ENCODE measurements at places on chromosomes 5 and 9. TPM values are rescaled to one million over a fixed set of nuclear protein-coding genes. Genes with fewer than 3 reads are reported as not detected.
A peak's percentile ranks its signal among the peaks of the same experiment; 100 is the strongest.

DNA sequence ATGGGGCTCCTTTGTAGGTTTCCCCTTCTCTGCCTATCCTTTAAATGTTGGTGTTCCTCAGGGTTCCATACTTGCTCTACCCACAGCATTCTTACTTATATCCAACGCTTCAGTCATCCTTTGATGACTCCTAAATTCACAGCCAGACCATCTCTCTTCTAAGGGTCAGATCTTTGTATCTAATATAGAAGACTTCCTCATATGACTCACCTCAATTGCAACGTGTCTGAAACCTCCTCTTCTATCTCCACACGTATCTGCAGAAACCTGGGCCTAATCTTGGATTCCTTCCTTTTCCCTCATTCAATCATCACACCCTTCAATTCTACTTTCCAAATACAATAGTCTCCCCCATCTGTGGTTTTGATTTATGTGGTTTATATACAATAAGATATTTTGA lies 68.3 kb downstream of the HMGCR start:
- DNase-seq: no peak

GRCh38 chr5:123874600-123875201 lies 362.7 kb downstream of the CSNK1G3 start:
- no peak for DNase-seq

DNA sequence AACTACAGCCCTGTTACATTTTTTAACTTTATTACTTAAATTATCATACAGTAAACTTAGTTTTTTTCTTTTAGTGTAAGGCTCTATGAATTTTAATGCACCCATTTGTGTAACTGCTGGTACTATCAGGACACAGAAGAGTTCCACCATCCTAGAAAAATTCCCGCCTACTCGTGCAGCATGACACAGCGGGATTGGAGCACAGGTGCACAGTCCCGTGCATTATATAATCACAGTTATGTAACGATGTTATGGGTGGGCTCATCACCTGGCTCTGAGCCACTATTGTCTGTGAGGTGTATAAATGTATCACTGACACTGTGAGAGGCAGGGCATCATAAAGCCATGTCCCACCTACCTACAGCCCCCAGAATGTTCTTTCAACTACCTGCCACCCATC lies 80.7 kb downstream of the DRD1 start:
- DNase-seq: no peak

DNA sequence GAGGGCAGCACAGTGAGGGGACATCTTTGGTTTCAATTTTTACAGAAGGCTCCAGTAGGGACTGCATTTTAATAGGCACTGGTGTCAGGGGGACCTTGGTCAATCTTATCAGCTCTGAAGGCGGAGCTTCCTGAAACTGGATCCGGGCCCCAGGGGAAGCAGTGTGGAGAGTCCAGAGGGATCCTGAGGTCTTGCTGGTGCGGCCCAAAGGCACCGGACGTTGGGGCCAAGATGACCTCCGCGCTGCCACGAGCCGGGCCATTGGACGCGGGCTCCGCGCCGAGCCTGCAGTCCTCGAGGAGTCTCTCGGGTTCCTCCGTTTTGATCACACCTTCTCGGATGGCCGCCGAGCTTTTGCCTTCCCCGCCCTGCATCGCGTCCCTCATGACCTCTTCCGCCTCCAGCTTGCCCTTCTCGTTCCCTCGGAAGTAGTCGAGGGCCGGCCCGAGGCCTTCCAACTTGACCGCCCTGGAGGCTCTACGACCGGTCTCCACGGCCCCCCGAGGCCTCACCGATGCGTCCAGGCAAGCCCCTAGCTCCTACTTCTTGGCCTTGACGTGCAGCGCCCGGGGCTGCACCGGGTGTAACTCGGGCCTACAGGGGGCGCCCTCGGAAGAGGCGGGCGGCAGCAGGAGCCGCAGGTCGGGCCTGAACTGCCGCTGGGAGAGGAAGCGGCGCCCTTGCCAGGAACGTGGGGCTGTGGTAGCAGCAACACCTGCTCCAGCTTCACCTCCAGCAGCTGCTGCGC lies 18.8 kb downstream of the C5orf52 start:
- DNase-seq: peak; percentile 38

DNA sequence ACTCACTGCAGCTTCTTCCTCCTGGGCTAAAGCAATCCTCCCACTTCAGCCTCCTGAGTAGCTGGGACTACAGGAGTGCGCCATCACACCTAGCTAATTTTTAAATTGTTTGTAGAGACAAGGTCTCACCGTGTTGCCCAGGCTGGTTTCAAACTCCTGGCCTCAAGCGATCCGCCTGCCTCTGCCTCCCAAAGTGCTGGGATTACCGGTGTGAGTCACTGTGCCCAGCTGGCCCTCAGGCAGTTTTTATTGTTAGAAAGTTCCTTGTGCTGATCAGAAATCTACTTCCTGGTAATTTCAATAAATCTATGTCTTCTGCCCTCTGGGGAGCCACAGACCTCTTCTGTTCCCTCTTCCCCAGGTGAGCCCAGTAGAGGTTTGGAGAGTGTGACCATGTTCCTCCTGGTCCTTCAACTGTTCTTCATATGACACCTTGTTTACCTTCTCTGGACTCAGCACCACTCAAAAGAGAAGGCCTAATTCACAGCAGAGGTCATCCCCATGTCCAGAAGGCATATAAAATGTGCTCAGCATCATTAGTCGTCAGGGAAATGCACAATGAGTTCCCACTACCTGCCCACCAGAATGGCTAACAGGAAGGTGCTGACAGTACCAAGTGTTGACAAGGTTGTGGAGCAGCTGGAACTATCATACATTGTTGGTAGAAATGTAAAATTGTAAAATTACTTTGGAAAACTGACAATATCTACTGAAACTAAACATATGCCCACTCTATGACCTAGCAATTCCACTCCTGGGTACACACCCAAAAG lies 10.4 kb downstream of the TMOD1 start:
- DNase-seq: no peak

DNA sequence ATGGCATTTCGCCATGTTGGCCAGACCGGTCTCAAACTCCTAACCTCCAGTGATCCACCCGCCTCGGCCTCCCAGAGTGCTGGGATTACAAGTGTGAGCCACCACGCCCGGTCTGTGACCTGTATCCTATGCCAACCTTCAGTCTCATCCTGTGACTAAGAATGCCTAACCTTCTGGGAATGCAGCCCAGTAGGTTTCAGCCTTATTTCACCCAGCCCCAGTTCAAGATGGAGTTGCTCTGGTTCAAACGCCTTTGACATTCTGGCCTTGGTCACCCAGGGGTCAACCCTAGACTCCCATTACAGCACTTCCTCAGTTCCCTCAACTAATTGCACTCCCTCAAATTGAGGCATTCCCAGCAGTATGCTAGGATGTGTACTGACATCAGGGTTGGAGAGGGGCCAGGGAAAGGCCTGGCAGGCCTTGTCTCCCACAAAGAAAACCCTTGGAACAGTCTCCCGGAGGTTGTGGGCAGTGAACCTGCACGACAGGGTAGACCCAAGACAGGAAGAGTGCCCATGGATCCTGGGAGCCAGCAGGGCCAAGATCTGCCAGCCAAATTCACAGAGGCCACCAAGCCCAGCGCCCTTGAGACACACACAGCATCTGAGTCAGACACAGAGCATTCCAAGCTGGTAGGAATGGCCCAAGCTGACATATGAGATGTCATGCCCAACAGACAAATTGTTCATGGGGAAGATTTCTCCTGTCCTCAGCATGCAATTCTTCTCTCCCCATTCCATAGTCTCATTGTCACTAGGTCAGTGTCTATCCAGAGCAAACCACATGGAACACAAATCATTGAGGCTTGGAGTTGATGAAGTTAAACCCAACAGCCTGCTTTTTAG lies 24.9 kb upstream of the SMU1 start:
- DNase-seq: no peak

The CD14 gene
- 0.56 TPM for total RNA-seq

GRCh38 chr5:43601454-43602260 lies 1.3 kb upstream of the NNT start:
- no peak for DNase-seq

The QSOX2 gene
- 24.1 TPM for total RNA-seq

DNA sequence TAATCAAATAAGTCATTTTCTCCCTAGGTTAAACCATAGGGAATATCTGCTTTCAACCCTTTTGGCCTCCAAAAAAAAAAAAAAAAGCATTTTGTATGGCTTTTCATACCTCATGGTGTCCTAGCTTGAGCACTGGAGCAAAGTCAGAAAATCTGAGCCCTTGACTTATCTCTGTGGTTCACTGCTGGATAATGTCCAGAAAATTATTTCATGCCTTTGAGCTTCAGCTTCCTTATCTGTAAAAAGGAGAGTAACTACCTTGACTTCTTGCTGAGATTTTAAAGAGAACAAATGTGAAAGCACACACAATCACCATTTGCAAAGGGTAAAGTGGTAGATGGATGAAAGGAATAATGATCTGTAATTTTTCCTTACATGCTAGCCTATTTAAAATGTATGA lies 165.9 kb downstream of the ALDH1A1 start:
- DNase-seq: no peak

The SPATA31A5 gene
- not detected for total RNA-seq

Data from activated naive CD4-positive, alpha-beta T cell treated with anti-CD3 and anti-CD28 coated beads, Interleukin-2, amount 50 U/mL, for 72 hours (primary cell).